ENCODE measurements at places on chromosomes 4 and X.

DNA sequence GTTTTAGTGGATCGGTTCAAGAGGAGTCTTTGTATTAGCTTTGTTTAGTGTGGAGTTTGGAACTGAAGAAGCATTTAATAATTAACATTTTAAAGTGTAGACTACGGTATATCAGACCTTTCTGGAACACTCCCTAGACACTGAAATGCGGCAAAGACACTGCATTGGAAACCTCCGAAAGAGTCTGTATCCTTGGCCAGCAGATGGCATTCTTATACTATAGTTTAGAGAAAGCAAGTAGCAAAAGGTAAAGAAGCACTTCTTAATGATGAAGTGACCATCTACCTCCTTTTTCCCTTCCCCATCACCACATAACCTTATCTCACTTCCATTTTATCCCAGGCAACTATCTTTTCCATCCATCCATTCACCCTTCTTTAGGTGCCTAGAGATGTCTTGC is 7.6 kb downstream of the FABP2 start:
- no peak for DNase-seq

DNA sequence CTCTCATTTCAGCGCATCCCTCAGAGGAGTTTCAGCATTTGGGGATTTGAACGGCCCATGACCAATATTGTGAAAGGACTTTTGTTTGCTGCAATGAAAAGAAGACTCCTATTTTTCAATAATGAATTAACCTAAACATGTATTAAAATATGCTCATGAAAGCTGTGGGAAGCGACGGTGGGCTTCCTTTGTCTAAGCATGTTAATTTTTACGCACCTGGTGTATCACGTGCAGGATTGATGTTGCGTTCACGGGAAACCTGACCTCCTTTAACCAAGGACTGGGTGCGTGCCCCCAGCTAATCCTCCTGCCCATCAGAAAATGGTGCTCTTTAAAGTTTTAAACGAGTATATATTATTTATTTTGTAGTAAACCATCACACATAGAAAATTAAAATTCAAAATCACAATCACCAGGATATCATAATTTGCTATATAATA is 590 bp upstream of the CCDC110 start:
- no peak for DNase-seq

- no peak for DNase-seq
Measured at GRCh38 chrX:7254144-7254543, 106.2 kb upstream of the PUDP start.

- DNase-seq, result no peak
Measured at GRCh38 chr4:124738994-124739393, 26.5 kb upstream of the ANKRD50 start.

GRCh38 chr4:5118994-5119835 is 67.9 kb downstream of the STK32B start:
- no peak for DNase-seq

Measured in mucosa of descending colon (tissue), 3 donors.